ENCODE measurements at places on chromosomes 6 and 20. TPM values are rescaled to one million over a fixed set of nuclear protein-coding genes. Genes with fewer than 3 reads are reported as not detected.
A peak's percentile ranks its signal among the peaks of the same experiment; 100 is the strongest.

DNA sequence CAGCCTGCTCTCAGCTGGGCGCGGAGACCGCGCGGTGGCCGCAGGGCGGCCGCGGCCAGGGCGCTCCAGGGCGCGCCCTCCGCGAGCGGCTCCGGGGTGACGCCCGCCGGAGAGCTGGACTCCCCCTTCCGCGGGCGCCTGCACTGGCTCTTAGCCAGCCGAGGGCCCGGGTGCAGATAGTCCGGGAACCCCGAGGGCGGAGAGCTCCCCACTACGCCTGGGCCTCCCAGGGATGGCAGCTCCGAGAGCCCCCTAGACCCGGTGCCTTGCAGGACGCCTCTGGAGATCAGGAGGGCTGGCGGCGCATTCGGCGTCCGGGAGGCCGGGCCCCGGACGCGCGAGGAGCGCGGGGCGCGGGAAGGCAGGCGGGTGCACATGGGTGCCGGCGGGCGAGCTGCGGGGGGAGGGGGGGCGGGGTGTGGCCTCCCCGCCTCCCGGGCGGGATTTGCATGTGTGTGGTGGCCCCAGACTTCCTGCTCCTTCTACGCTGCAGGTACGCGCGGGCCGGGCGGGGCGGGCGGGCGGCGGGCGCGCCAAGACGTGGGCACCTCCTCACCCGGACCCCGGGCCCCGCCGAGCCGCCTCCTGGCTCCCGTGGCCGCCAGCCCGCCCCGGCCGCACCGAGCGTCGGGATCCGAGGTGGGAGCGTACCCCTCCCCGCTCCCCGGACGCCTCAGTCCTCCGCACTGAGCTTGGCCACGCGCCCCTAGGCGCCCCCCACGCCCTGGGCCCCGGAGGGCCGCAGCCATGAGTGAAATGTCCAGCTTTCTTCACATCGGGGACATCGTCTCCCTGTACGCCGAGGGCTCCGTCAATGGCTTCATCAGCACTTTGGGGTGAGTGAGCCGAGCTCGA is at the start of gene ITPR3:
Gene ITPR3 (plus strand): TSS at position 467 of the 855 bp plus-strand sequence. CDS start 281 bp downstream, at position 748.
- H3K27me3 ChIP-seq, result no peaks in the 10 kb centered on the region
- no peaks in the 10 kb centered on the region for H3K36me3 ChIP-seq
- peak within 1 kb of the TSS; percentile 82 for H3K4me3 ChIP-seq
- peaks cover 10% of the 10 kb centered on the region for H3K4me1 ChIP-seq
- DNase-seq, result peak; percentile 68
- no peak within 1 kb of the TSS for H3K27ac ChIP-seq

Gene MAS1
- total RNA-seq, result 0.02 TPM

- H3K27me3 ChIP-seq, result no peaks in the 10 kb centered on the region
- H3K4me3 ChIP-seq, result no peak overlapping the region
- H3K27ac ChIP-seq, result no peak overlapping the region
- H3K36me3 ChIP-seq, result peaks cover 8% of the 10 kb centered on the region
Measured at GRCh38 chr6:143878272-143878760, 14.0 kb downstream of the ZC2HC1B start.

- no peak overlapping the region for H3K27ac ChIP-seq
- no peaks in the 10 kb centered on the region for H3K27me3 ChIP-seq
- peak overlapping the region; percentile 77 for H3K4me3 ChIP-seq
- H3K4me1 ChIP-seq, result 0 out of 2 replicates have a peak, but pooled peaks cover 2% of the 10 kb centered on the region
- peaks cover 15% of the 10 kb centered on the region for H3K36me3 ChIP-seq
Measured at GRCh38 chr20:51221791-51222408, 199.0 kb upstream of the KCNG1 start.

Gene TTLL9
- 0.20 TPM for total RNA-seq

DNA sequence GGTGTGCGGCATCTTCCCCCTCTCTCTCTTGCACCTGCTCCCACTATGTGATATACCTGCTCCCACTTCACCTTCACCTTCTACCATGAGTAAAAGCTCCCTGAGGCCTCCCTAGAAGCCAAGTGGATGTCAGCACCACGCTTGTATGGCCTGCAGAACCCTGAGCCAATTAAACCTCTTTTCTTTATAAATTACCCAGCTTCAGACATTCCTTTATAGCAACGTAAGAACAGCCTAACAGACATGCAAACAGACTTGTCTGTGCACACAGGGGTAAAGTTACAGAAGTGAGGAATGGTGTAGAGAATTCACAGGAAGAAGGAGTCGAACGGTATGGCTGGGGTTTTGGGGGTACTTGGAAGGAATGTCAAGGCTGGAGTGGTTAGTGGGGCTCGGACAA is 14.8 kb upstream of the TGM2 start:
- no peaks in the 10 kb centered on the region for H3K36me3 ChIP-seq
- H3K4me1 ChIP-seq, result no peaks in the 10 kb centered on the region
- H3K4me3 ChIP-seq, result no peak overlapping the region
- no peak overlapping the region for H3K27ac ChIP-seq
- no peaks in the 10 kb centered on the region for H3K27me3 ChIP-seq

DNA sequence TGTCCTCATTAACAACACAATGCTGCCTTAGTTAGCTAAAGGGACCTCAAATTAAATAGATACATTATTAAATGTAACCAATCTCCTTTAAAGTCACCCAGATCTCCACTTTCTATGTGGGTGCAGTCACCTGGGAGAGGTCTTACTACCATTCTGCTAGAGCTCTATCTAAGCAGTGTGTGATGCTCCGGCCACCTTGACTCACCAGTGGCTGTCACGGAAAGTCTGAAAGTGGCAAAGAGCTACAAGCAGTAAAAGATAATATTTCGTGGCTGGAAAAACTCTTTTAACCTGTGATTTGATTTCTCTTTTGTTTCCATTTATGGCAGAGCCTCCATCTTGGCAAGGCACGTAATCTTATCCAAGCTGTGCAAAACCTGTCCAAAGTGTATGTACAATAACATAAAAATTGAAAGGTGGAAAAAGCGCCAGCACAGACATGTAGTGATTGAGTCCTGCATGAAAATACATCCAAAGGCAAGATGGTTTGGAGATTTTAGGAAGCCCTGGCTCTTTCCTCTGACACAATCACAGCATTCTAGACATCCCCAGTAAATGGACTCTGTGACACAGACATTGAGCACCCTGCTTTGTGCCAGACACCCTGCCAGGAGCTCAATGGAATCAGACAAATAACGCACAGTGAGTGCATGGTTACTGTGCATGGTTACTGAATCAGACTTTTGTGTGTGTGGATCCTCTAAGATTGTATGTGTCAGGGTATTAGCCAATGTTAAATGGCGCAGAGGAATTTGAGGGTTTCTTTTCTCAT is 116.6 kb downstream of the ADAT2 start:
- H3K4me1 ChIP-seq, result no peaks in the 10 kb centered on the region
- no peak overlapping the region for H3K4me3 ChIP-seq
- H3K27me3 ChIP-seq, result no peaks in the 10 kb centered on the region
- no peaks in the 10 kb centered on the region for H3K36me3 ChIP-seq
- no peak overlapping the region for H3K27ac ChIP-seq

Gene KIF13A
- 38.2 TPM for total RNA-seq

DNA sequence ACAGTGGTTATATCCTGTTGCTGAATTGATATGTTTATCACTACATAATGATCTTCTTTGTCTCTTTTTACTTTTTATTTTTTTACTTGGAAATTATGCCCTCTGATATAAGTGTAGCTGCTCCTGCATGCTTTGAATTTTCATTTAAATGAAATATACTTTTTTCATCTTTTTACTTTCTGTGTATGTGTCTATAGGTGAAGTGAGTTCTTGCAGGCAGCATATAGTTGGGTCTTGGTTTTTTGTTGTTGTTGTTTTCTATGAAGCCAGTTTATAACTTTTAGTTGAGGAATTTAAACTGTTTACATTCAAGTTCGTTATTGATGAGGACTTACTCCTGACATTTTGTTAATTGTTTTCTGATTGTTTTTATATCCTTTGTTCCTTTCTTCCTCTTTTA is 103.1 kb upstream of the DOK5 start:
- H3K4me3 ChIP-seq, result no peak overlapping the region
- no peak overlapping the region for H3K27ac ChIP-seq
- H3K36me3 ChIP-seq, result no peaks in the 10 kb centered on the region
- no peaks in the 10 kb centered on the region for H3K27me3 ChIP-seq

Gene CTCFL
- 0.90 TPM for total RNA-seq

DNA sequence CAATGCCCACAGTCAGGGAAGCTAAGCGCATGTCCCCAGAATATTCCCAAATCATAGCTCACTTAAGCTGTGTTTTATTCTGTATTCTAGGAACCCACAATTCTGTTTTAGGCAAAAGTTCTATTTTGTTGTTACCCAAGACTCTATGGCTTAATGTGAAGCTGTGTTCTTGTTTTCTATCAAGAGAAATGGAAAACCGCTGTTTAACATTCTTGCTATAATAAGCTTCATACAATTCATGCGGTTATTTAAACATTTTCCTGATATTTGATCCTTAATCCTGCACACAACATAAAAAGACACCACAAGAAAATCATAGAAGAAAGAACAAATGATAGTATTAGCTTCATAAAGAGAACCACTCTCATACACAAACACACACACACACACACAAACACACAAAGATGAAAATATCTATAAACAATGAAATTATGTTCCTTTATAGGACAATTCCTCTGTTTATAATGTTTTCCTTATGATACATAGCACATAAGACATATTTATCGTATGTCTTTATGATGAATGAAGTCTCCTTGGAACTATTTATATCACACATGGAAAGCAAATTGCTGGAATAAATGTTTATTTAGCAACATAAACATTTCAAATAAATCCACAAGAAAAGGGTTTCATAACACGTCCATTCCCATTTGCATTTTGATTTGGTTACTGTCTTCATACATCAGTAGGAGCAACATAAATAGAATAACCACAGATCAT is 16.4 kb upstream of the COL21A1 start:
- H3K36me3 ChIP-seq, result no peaks in the 10 kb centered on the region
- peaks cover 3% of the 10 kb centered on the region for H3K4me1 ChIP-seq
- H3K27me3 ChIP-seq, result no peaks in the 10 kb centered on the region
- no peak for DNase-seq
- no peak overlapping the region for H3K27ac ChIP-seq

GRCh38 chr20:2103461-2104153 is 2.0 kb downstream of the STK35 start:
- H3K27me3 ChIP-seq, result no peaks in the 10 kb centered on the region
- H3K27ac ChIP-seq, result no peak overlapping the region
- no peaks in the 10 kb centered on the region for H3K4me1 ChIP-seq
- peak overlapping the region; percentile 87 for H3K4me3 ChIP-seq

Gene MAP7
- total RNA-seq, result 51.1 TPM

GRCh38 chr6:30075094-30075789 is at the start of gene RNF39:
RNF39 (minus strand) TSS chr6:30075769; CDS start chr6:30075585, 184 bp downstream.
- H3K4me3 ChIP-seq, result peak within 1 kb of the TSS; percentile 93
- H3K27ac ChIP-seq, result no peak within 1 kb of the TSS
- H3K36me3 ChIP-seq, result peaks cover 8% of the 10 kb centered on the region
- H3K4me1 ChIP-seq, result no peaks in the 10 kb centered on the region

- H3K4me3 ChIP-seq, result no peak overlapping the region
- peak; percentile 44 for DNase-seq
- H3K4me1 ChIP-seq, result no peaks in the 10 kb centered on the region
Measured at GRCh38 chr6:121823437-121823851, 388.0 kb downstream of the GJA1 start.

DNA sequence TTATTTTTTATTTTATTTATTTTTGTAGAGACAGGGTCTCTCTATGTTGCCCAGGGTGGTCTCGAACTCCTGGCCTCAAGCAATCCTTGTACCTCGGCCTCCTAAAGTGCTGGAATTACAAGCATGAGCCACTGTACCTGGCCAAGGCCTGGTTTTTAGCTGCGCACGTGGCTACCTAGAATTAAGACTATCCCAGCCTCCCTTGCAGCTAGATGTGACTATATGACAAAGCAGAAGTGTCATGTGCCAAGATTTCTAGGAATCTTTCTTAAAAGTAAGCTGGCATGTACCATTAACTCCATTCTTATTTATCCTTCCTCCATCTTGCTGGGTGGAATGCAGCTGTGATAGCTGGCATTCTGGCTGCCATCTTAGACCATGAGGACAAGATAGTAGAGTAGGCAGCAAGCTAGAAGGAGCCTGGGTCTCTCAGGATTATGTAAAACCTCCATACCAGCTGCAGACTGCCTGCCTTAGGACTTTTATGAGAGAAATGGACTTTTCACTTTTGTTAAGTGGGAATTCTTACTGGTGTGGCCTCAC is 2.1 kb upstream of the SPDEF start:
- DNase-seq, result no peak
- H3K27ac ChIP-seq, result no peak overlapping the region
- no peaks in the 10 kb centered on the region for H3K4me1 ChIP-seq
- H3K27me3 ChIP-seq, result no peaks in the 10 kb centered on the region

DNA sequence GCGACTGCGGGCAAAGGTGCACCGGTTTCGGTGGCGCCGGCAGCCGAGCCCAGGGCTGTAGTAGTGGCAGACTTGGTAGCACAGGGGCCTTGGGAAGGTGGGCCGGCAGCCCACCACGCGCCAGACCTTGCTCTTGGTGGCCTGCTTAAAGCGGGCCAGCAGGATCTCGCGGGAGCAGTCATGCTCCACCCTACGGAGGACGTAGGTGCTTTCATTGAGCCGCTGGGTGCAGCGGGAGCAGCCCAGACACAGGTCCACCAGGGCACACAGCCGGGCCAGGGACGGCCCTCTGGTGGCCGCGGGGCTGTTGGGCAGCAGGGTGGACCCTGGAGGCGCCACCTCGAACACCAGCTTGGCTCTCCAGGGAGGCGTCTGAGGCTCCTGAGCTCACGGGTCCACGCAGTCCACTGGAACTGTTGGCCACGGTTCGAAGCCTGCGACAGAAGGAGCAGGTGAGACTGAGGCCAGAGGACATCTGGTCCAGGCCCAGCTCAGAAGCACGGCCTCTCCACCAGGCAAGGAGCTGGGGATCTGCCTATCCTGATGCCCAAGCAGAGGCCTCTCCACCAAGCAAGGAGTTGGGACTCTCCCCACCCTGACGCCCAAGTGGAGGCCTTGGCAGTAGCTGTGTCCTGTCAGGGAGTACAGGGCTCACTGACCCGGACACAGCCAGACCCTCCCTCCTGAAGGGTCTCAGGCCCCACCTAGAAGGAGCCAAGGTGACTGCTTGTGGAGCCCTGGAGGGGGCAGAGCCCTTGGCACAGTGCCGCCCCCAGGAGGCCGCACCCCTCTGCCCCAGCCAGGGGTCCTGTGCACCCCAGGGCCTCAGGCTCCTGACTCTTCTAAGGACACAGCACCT is 1.0 kb downstream of the HELZ2 start:
- H3K36me3 ChIP-seq, result no peaks in the 10 kb centered on the region
- H3K27ac ChIP-seq, result no peak overlapping the region
- H3K27me3 ChIP-seq, result no peaks in the 10 kb centered on the region
- peak overlapping the region; percentile 87 for H3K4me3 ChIP-seq

DNA sequence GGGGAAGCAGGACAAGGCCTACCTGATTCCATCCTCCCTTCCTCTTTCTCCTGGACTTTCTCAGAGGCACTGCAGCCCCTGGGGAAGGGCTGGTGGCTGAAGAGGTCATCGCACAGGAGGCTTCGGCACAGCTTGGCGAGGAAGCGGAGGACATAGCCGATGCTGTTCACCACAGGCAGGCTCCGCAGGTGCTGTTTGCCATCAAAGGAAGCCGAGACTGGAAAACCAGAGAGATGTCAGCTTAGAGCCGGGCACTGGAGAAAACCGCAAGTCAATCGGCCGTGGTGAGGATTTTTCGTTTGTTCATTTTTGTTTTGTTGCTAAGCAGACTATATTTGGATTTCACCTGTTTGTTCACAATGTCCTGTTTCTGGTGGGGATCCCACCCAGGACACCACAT is 79.2 kb downstream of the SCML4 start:
- H3K27me3 ChIP-seq, result no peaks in the 10 kb centered on the region
- H3K4me3 ChIP-seq, result no peak overlapping the region
- H3K36me3 ChIP-seq, result no peaks in the 10 kb centered on the region

Data from H9 (cell line).